CD14-positive monocyte (primary cell): ENCODE measurements at places on chromosomes 5 and 9. TPM values are rescaled to one million over a fixed set of nuclear protein-coding genes. Genes with fewer than 3 reads are reported as not detected.
A peak's percentile ranks its signal among the peaks of the same experiment; 100 is the strongest.

Gene LCN9
- not detected in 2 replicates for polyA plus RNA-seq

Gene GABRA1
- polyA plus RNA-seq: not detected

Gene HACD4
- polyA plus RNA-seq: 12.8 and 27.5 TPM in 2 replicates

Gene CEP120
- 7.2 TPM for polyA plus RNA-seq

Gene GADD45G
- polyA plus RNA-seq: 9.0 and 23.9 TPM in 2 replicates

Gene STKLD1
- polyA plus RNA-seq: not detected

Gene ADAMTS2
- not detected for polyA plus RNA-seq

Gene INSL6
- not detected for polyA plus RNA-seq

Gene RETREG1
- 3.5 TPM for polyA plus RNA-seq

Gene LECT2
- polyA plus RNA-seq: not detected

DNA sequence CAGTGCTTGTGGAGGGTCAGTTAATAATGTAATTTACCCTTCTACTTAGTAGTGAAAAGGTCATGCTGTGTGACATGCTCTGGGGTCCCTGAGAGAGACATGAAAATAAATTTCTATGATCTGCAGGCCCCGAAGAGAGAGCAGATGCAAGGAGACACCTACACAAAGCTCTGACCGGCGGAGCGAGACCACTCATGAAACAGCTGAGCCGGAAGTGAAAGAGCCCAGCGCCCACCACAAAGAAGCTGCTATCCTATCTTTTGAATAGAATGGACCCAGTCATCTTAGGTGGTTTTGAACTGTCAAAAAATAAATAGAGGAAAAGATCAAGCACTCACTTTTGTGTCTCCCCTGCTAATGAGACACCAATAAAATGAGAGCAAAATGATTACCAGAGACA lies 190.0 kb downstream of the MED10 start:
- DNase-seq: no peak
- no peak overlapping the region for H3K27ac ChIP-seq
- no peaks in the 10 kb centered on the region for H3K4me1 ChIP-seq
- no peaks in the 10 kb centered on the region for H3K36me3 ChIP-seq
- no peak overlapping the region for H3K4me3 ChIP-seq

- H3K4me3 ChIP-seq: no peak overlapping the region
- no peak for DNase-seq
- peaks cover 80% of the 10 kb centered on the region for H3K36me3 ChIP-seq
- H3K27me3 ChIP-seq: no peaks in the 10 kb centered on the region
- H3K27ac ChIP-seq: no peak overlapping the region
Observed at GRCh38 chr5:72860499-72860898, 44.0 kb downstream of the TNPO1 start.

DNA sequence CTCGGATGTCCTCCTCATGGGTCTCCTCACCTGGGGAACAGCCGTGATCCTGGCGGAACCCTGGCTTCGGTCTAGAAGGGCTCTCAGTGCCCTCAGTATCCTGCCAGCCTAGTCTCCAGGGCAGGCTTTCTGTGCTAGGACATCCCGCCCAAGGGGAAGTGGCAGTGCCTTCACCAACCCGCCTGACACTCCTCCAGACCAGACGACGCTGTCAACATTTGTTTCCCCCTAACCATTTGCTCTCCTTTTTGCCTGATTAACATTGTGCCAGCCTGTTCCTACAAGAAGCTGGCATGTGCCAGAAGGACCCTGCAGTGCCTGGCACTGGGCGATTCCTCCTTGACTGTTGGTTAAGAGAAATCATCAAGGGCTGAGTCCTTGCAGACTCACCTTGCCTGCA lies 358.9 kb upstream of the IRX2 start:
- no peaks in the 10 kb centered on the region for H3K4me1 ChIP-seq
- H3K27ac ChIP-seq: no peak overlapping the region
- H3K4me3 ChIP-seq: no peak overlapping the region
- H3K27me3 ChIP-seq: peaks cover 1% of the 10 kb centered on the region

DNA sequence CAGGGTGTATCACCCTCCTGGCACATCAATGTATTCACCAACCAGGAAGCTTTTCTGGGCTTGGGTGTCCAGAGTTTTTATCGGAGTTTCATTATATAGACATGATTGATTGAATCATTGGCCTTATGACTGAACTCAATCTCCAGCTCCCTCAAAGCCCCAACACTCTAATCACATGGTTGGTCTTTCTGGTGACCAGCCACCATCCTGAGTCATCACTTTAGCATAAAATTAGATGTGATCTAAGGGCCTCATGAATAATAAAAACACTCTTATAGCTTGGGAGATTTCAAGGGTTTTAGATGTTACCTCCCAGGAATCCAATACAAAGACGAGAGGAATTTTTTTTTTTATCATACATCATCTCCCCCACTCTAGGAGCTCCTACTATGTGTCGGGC lies 7.7 kb upstream of the PBX3 start:
- DNase-seq: no peak
- no peaks in the 10 kb centered on the region for H3K4me1 ChIP-seq
- no peaks in the 10 kb centered on the region for H3K27me3 ChIP-seq
- no peaks in the 10 kb centered on the region for H3K36me3 ChIP-seq
- H3K27ac ChIP-seq: no peak overlapping the region

DNA sequence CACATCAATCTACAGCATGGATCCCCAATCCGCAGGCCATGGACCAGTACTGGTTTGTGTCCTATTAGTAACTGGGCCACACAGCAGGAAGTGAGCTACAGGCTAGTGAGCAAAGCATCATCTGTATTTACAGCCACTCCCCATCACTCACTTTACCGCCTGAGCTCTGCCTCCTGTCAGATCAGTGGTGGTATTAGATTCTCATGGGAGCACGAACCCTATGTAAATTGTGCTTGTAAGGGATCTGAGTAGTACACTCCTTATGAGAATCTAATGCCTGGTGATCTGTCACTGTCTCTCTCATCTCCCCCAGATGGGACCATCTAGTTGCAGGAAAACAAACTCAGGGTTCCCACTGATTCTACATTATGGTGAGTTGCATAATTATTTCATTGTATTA lies 212.7 kb upstream of the FAM174A start:
- H3K36me3 ChIP-seq: no peaks in the 10 kb centered on the region
- no peak overlapping the region for H3K27ac ChIP-seq
- no peaks in the 10 kb centered on the region for H3K27me3 ChIP-seq
- H3K4me3 ChIP-seq: no peak overlapping the region
- no peaks in the 10 kb centered on the region for H3K4me1 ChIP-seq

DNA sequence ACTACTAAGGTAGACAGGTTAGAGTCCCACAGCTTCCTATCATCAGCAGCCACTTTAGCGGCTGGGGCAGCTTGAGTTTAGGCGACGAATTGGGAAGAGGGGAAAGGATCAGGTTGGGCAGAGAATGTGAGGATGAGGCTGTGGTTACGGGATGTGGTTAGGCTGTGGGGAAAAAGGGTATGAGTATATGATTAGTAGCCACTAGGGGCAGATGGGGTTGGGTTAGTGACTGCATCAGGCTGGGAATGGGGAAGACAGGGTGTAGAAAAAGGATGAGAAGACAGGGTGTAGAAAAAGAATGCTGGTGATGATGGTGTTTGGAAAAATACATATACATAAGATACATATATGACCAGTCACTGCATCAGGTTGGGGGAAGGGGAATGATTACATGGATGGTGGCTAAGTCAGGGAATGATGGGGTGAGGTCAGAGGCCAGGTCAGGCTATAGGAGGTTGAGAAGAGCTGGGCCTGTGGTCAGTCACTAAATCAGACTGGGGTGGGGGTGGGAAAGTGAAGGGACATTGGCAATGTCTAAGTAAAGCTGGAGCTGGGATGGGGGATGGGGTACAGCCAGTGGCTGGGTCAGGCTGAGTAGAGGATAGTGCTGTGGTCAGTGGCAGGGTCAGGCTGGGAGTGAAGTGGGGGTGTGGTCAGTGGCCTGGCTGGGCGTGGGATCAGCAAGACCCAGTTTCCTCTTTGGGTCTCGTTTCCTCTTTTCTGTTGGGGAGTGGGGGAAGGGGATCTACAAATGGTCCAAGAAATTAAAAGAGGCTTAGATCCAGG lies 2.1 kb downstream of the TLN1 start:
- H3K4me3 ChIP-seq: peak overlapping the region; percentile 84
- H3K27me3 ChIP-seq: no peaks in the 10 kb centered on the region
- H3K27ac ChIP-seq: peak overlapping the region; percentile 95
- H3K4me1 ChIP-seq: peaks cover 61% of the 10 kb centered on the region
- DNase-seq: peak; percentile 80
- peaks cover 16% of the 10 kb centered on the region for H3K36me3 ChIP-seq

DNA sequence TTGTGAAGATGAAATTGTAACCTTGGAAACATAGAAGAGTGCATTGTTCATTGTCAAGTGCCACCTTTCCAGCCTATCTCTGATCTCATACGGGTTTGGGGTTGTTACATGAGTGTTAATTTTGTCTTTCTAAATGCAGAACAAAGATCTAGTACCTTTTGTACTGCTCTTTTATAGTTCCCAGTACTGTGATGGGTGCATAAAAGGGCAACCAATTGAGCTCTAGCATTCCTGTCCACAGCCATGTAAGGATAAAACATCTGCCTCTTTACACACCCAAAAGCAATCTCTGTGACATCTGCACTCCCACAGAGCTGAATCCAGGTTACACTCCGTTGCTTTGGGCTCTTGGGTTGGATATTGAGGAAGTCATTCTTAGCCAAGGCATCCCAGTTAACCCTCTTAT lies 255.2 kb downstream of the SGCD start:
- H3K4me1 ChIP-seq: no peaks in the 10 kb centered on the region
- H3K36me3 ChIP-seq: no peaks in the 10 kb centered on the region
- no peak for DNase-seq
- no peak overlapping the region for H3K4me3 ChIP-seq

DNA sequence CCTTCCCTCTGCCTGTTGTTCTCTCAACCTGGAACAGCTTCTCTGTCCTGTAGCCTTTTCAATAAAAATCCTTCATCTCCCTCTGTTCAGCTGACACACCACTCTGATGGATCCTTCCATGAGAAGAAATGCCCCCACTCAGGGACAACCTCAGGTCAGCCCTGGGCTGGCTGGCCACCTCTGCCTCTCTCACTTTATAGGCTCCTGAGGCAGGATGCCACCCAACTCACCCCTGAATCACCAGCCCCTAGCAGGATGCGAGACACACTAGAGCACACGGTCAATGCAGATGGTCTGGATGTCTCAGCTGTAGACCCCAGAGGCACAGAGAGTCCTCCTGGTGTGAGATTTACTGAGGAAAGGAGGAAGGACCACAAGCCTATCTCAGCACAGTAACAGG lies 93.8 kb downstream of the GABBR2 start:
- H3K36me3 ChIP-seq: no peaks in the 10 kb centered on the region
- H3K27me3 ChIP-seq: peaks cover 2% of the 10 kb centered on the region
- no peaks in the 10 kb centered on the region for H3K4me1 ChIP-seq
- DNase-seq: no peak

GRCh38 chr9:86287013-86287412 lies 4.7 kb upstream of the ISCA1 start:
- peaks cover 57% of the 10 kb centered on the region for H3K36me3 ChIP-seq
- no peak overlapping the region for H3K27ac ChIP-seq

GRCh38 chr5:67465537-67466207 lies 269.1 kb upstream of the CD180 start:
- H3K4me3 ChIP-seq: no peak overlapping the region
- no peaks in the 10 kb centered on the region for H3K4me1 ChIP-seq
- H3K27ac ChIP-seq: no peak overlapping the region
- no peak for DNase-seq
- H3K27me3 ChIP-seq: no peaks in the 10 kb centered on the region
- H3K36me3 ChIP-seq: no peaks in the 10 kb centered on the region

DNA sequence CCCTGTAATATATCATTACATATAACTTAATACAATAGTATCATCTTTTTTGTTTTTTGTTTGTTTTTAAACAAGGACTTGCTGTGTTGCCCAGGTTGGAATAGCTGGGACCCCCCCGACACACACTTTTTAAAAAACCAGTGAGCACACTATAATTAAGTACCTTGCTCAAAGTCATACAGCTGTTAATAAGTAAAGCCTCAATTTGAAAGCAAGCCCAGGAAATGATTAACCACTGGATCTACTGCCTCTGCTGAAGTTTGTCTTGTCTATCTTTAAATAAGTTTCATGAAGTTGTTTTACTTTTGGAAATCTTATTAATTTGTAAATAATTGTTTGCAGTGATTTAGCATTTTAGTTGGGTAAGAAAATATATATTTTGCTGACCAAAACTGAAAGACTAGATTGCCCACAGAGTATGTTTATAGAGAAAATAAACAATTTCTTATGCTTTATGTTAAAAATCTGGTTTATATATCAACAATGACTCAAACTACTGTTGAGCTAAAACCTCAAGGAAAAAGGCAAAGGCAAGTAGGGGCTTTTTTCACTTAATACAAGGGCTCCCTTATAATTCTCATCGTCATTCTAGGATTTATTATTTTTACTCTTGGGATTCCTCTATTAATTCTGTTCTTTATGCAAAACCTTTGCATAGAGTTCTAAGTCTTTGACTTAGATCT lies 5.8 kb upstream of the CARNMT1 start:
- DNase-seq: no peak
- no peak overlapping the region for H3K4me3 ChIP-seq
- no peak overlapping the region for H3K27ac ChIP-seq
- H3K36me3 ChIP-seq: no peaks in the 10 kb centered on the region

DNA sequence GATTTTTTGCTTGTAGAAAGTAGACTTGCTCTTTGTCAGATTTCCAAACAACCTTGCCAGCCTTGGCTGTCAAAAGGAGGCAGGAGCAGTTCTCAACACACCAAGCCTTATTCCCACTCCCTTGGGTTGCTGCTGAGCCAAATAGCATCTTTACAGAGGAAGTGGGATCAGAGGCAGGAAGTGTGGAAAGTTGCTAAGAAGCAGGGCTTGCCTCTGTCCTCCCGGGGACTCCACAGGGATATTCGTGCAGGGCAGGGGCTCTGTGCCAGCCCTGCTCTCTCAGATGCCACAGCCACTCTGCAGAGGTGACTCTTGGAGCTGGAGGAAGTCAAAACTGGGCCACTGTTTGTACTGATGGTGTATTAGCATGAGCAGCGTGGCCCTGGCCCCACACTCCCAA lies 24.3 kb downstream of the PTPDC1 start:
- H3K36me3 ChIP-seq: no peaks in the 10 kb centered on the region
- no peak for DNase-seq
- H3K4me1 ChIP-seq: no peaks in the 10 kb centered on the region
- H3K4me3 ChIP-seq: no peak overlapping the region
- no peak overlapping the region for H3K27ac ChIP-seq

DNA sequence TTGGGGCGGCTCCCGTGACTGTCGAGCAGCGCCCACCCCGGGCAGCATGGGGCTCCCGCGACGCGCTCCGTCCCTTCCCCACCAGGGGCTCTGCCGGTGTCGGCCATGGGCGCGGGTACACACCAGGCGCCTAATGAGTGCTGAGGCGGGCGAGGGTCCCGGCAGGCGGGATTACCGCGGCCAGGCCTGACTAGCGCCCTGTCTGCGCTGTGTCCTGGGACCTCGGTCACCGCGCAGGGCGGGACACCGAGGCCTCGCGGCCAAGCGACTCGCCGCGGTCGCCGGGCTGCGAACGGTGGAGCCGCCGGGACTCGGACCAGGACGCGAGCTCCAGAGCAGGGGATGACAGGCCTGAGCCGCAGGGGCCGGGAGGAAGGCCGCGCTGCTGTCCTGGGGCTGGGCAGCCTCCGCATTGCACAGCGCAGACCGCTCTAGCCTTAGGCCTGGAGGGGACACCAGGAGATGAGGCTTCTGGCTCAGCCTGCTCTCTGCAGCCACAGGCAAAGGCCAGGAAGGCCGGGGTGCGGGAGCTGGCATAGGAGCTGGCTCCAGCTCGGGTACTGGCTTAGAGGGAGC lies 14.1 kb downstream of the LCN10 start:
- H3K4me3 ChIP-seq: peak overlapping the region; percentile 89
- peaks cover 25% of the 10 kb centered on the region for H3K36me3 ChIP-seq
- H3K27me3 ChIP-seq: no peaks in the 10 kb centered on the region
- no peak overlapping the region for H3K27ac ChIP-seq
- H3K4me1 ChIP-seq: peaks cover 26% of the 10 kb centered on the region

- DNase-seq: no peak
- H3K36me3 ChIP-seq: no peaks in the 10 kb centered on the region
- H3K27me3 ChIP-seq: no peaks in the 10 kb centered on the region
- H3K4me3 ChIP-seq: no peak overlapping the region
- no peak overlapping the region for H3K27ac ChIP-seq
Observed at GRCh38 chr9:136160995-136161610, 42.4 kb upstream of the TMEM250 start.
